ENCODE measurements at places on chromosomes 6 and 20. TPM values are rescaled to one million over a fixed set of nuclear protein-coding genes. Genes with fewer than 3 reads are reported as not detected.

DNA sequence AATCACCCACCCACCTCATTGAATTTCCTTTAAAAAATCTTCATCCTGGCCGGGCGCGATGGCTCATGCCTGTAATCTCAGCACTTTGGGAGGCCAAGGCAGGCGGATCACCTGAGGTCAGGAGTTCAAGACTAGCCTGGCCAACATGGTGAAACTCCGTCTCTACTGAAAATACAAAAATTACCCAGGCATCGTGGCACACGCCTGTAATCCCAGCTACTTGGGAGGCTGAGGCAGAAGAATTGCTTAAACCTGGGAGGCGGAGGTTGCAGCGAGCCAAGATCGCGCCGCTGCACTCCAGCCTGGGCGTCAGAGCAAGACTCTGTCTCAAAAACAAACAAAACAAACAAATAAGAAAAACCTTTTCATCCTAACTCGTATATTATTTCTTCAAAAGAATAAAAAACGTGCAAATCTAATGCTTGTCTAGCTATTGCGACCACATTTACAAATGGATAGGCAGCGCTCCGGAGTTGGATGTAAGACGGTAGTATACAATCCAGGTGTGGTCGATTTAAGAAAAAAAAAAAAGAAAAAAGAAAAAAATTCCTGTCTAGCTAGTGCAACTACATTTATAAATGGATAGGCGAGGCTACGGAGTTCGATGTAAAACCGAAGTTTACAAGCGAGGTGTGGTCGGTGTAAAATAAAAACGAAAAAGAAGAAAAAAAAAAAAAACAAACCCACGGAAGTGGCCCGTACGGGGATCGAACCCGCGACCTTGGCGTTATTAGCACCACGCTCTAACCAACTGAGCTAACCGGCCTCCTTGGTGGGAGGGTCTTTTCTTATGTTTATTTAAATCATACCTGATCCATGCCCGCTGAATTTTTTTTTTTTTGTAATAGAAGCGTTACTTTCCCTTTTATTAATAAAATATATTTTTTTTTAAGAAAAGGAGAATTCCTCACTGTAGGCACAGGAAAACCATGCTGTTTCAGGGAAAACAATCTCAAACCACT lies 70.7 kb upstream of the PRSS16 start:
- DNase-seq: peak; percentile 70

- DNase-seq: no peak
Measured at GRCh38 chr6:53412751-53413150, 64.0 kb upstream of the ELOVL5 start.

GRCh38 chr6:140979642-140980091 lies 1153.1 kb upstream of the GJE1 start:
- peak; percentile 16 for DNase-seq

- DNase-seq: peak; percentile 55
Measured at GRCh38 chr6:99151634-99152346, 197.7 kb downstream of the FAXC start.

DNA sequence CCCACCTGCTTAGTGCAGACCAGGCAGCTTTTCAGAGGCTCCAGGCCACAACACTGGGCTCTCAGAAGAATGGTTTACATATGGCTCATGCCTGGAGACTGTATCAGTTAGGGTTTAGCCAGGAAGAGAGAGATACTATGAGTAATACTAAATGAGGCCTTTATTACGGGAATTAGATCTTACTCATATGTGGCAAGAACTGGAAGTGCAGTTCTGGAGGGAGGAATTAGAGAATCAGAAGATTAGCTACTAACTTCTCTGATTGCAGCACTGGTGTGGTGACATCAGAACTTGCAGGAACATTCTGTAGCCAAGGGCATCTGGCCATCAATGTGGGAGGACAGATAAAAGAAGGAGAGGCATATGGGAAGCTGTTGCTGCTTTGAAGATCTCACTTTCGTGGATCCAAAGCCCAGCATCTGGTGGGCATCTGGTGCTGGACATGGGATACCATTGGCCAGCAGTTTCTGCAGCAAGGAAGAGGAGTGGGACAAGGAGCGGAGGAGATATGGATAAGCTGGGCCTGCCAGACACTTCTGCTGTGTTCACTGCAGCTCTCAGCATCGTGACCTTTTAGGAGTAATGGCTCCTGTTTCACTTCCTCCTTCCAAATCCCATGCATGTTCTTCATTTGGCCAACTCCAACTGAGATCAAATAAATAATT lies 248.5 kb downstream of the BTBD3 start:
- peak; percentile 37 for DNase-seq

DNA sequence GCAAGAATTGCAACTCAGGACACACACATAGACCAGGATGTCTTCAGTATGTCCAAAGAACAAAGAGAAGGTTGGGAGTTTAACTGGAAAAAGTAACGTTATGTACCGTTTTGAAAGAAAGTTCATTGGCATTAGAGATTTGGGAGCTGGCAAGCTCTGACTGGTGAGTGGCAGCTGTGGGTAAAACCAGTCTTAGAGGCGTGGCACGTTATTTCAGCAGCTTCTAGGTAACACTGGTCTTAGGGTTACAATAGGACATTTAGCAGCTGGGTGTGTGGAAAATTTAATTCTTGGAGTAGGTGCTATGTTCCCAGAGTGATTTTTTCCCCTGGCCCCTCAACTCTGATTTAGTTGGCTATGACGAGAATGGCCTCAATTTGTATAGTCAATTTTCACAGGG lies 19.2 kb downstream of the SNRPB start:
- DNase-seq: no peak

AGPAT4 gene
- total RNA-seq: 5.5 TPM

HDGFL1 gene
- not detected for total RNA-seq

RIPOR2 gene
- total RNA-seq: 2.3 TPM

MANEA gene
- 10.5 TPM for total RNA-seq
